ENCODE measurements at places on chromosomes 7 and 10.

- peak; percentile 8 for DNase-seq
Observed at GRCh38 chr7:29588900-29589696, 25.5 kb downstream of the PRR15 start.

GRCh38 chr7:106045139-106045538 lies 67.0 kb downstream of the SYPL1 start:
- no peak for DNase-seq

DNA sequence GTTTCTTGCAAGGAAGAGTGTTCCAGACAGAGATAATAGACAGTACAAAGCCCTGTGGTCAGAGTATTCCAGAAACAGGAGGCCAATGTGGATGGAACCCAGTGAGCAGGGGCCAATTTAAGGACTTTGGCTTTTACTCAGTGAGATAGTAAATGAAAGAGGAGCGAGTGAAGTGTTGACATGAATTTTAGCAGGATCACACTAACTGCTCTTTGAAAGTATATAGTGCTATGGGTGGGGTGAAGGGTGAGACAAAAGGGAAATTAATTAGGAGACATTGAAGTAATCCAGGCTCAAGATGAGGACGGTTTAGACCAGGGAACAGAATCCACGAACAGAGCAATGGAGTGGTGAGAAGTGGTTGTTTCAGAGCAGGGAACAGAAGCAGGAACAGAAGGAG lies 62.2 kb upstream of the TES start:
- no peak for DNase-seq

GRCh38 chr10:60604342-60604741 lies 173.9 kb upstream of the CDK1 start:
- DNase-seq = no peak
